ENCODE measurements at places on chromosomes 12 and 14.
A peak's percentile ranks its signal among the peaks of the same experiment; 100 is the strongest.

- DNase-seq = no peak
Measured at GRCh38 chr14:38291681-38292467, 36.0 kb upstream of the CLEC14A start.

- no peak for DNase-seq
Measured at GRCh38 chr14:23121361-23121771, 2.3 kb upstream of the CEBPE start.

GRCh38 chr12:109968032-109968420, 28.1 kb downstream of the GIT2 start:
- no peak for DNase-seq

GRCh38 chr12:62259631-62259992, 592 bp upstream of the USP15 start:
- no peak for DNase-seq

DNA sequence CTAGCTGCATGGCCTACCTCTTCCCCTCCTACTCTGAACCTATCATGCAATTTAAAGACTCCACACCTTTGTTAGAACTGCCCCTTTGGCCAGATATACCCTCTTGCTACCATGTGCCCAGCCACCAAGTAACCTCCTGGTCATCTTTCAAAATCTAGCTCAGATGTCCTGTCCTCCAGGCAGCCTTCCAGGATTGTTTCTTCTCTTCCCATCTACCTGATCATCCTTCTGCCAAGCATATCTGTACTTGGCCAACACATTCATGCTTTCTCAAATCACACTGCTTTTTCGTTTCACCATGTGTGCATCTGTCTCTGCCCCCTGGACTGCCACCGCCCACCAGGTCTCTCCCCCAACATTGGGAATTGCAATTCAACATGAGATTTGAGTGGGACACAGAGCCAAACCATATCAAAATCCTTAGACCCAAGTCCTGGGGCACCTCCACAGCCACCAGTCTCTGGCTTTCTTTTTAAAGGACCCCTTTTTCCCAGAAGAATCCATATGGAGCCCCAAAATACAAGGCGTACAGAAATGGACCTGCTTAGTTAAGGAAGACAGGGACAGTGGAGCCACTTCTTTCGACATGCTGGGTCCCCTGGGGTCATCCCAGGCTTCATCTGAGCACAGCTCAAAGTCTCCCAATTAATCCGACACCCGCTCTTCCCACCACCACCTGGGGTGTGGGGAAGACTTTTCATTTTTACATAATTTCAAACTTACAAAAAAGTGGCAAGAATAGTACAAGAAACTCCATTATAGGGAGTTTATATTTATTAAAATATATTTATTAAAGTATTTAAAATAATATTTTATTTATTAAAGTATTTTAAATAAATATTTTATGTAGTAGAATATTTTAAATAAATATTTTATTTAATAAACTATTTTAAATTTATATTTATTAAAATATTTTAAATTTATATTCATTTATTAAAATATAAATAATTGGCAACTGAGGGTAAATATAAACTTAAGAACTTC, 7.9 kb upstream of the CMKLR1 start:
- no peak for DNase-seq

GRCh38 chr12:27965966-27966365, 6.6 kb downstream of the PTHLH start:
- no peak for DNase-seq

GRCh38 chr12:100458191-100458590, 15.5 kb upstream of the NR1H4 start:
- DNase-seq = no peak

DNA sequence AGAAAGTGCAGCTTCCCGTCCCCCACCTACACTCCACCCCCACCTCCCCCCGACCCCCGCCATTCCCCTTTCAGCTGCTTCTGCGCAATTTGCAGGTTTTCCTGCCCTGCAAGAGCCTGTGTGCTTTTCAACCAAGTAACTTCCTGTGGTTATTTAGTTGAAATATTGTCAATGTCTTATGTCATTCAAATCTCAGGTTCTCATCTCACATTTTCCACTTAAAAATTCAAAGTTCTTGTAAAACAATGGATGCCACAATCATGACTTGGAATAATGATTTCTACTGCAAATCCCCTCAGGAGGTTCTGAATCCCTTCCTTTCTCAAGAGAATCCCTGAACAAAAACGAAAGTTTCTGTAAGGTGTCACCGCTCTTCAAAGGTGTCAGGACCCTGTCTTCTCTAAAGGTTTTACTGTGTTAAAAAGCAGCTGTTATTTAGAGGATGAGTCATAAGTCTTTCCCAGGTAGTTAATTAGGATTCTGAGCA, 31.6 kb downstream of the WBP11 start:
- DNase-seq = no peak

- DNase-seq = no peak
Measured at GRCh38 chr12:79993106-79993862, 58.4 kb upstream of the PPP1R12A start.

- no peak for DNase-seq
Measured at GRCh38 chr14:32762886-32763285, 175.8 kb upstream of the NPAS3 start.

- no peak for DNase-seq
Measured at GRCh38 chr12:65192963-65193516, 23.7 kb downstream of the LEMD3 start.

GRCh38 chr12:56257491-56258067, 605 bp downstream of the ANKRD52 start:
- DNase-seq = no peak

DNA sequence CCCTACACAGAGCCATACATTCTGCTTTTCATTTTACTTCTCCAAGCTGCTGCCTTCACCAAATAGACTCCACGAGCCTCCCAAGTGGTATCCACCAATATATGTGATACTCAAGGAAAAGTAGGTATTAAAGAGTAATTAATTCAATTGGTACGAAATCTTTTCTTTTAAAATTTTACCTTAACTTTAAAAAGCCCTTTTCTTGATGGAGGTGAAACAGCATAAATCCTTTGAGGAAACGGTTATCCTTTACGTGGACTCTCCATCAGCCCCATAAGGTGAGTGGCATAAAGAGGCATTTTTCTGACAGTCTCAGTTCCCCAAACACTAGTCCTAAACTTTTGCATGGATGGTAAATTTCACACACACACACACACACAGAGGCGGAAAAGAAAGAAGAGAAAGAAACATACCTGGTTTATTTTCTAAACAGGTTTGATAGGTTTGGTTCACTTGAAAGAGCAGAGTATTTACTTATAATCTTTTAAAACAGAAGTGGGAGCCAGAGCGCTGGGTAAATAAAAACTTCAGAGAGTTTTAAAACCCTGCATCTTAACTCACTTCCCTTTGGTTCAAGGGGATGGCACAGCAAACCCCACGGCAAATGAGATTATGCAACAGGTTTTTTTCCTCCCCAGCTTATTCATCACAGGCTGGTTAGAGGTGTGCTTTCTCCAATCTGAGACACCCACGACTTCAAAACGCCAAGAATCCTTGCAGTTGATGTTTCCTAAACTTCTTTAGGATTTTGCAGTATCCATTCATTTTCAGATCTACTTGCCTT, 1.9 kb downstream of the DUSP16 start:
- DNase-seq = peak; percentile 31

- no peak for DNase-seq
Measured at GRCh38 chr12:106188256-106188655, 49.5 kb upstream of the NUAK1 start.

GRCh38 chr12:44788731-44789130, 87.4 kb downstream of the NELL2 start:
- DNase-seq = no peak

DNA sequence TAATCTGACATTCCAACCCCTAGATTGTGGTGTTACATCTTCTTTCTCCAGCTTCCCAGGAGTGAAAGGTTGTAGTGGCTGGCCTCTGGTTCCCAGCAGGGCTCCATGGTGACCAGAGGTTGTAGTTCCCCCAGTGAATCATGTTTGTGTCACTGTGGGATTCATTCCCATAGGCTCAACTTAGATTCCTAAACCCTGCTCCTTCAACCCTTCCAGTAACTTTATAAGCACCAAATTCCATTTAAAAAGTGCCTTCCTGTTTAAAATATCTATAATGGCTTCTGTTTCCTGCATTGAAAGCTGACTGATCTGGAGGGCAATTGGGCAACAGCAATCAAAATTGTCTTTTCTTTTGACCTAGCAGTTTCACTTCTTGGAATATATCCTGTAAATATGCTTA, 40.5 kb upstream of the TBC1D15 start:
- no peak for DNase-seq

DNA sequence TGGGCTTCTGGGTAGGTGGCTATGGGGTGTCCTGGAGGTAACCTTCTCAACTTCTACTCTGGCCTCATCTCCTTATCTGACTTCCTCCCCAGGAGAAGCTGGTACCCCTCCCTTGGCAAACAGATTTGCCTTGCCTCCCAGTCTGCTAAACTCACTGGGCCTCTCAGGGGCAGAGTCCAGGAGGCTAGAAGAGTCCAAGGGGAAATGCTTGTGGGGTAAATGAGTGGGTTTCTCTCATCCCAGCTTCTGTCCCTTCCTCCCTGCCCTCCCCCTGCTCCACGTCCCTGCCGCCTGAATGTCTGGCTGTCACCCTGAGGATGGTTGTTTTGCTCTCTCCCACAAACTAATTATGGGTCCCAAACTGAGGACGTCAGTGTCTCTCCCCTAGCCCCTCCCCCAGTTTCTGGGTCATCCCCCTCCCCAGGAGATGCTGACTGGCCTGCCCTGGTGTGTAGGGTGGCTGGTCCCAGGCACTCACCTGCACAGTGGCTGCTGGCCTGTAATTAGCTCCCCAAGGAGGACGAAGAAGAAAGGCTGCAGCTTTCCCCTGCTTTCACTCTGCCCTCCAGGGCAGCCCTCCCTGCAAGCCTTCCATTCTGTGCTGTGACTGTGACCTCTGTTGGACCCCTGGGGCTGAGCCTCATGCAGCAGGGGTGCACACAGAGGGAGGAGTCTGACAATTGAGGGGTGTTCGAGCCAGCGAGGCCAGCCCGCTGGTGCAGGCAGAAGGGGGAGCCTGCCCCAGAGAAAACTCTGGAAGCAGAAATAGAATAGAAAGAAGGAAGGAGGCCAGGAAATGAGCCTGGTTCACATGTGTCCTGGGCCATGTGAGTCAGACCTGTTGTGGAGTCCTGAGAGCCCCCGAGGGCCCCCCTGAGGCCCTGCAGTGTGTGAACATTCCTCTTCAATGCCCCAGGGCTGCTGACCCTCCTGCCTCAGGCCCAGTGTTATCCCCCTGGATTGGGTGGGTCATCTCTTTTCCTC, at the start of gene LRP1-AS:
Gene LRP1-AS (minus strand): TSS at position 659 of the 984 bp plus-strand sequence.
- no peak for DNase-seq

GRCh38 chr14:94394581-94395207, 6.3 kb upstream of the SERPINA1 start:
- no peak for DNase-seq

DNA sequence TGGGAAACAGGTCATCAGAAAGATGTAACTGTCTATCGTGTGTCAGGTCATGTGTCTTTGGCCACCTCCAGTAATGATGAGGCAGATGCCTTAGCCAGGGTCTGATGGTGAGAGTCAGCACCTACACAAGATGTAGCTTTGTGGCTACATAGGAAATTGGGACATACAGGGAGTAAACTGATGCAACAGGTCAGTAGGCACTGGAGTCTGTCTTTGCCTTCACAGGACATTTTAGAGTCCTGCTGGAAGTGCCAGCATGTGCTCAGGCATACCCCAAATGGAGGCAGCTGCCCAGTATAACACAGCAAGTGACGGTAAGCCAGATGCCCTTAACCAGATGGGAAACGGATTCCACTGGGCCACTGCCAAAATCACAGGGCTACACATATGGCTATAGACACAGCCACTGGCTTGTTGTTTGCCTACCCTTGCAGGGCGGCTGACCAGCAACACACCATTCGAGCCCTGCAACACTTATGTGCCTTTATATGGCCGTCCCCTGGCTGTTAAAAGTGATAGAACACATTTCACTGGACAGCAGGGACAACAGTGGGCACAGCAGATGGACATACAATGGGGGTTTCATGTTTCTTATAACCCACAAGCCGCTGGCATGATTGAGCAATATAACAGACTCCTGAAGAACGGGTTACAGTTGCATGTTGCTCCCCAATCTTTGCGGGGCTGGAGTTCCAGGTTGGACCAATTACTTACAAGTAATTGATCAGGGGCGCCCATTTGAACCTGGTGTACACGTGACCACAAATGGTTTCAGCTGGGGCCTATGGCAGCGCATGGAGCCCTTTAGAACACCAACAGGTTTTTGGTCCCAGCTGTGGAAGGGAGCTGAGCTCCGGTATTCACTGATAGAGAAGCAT, 12.9 kb upstream of the RNASE12 start:
- DNase-seq = no peak

GRCh38 chr14:58677517-58677916, 39.8 kb downstream of the DACT1 start:
- DNase-seq = no peak

GRCh38 chr14:99579903-99580571, 24.0 kb downstream of the CCDC85C start:
- DNase-seq = no peak

DNA sequence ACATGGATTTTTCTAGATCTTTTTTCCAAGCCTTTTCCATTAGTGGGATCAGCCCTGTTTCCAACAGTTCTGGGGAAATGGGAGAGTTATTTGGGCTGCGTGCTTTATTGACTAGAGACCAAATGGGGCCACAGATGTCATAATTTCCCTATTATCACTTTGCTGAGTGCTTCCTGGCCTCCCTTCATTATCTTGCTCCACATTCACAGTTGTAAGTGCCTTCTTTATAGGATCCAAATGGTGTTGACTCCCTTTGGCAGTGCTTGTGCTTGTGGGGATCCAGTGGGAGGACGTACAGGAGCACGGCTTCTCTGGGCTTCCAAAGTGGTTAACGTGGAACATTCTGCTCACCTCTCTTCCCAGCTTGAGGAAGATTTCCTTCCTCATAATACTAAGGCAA, 141.0 kb upstream of the RMST start:
- no peak for DNase-seq

- no peak for DNase-seq
Measured at GRCh38 chr12:85676816-85677749, 159.1 kb downstream of the RASSF9 start.

DNA sequence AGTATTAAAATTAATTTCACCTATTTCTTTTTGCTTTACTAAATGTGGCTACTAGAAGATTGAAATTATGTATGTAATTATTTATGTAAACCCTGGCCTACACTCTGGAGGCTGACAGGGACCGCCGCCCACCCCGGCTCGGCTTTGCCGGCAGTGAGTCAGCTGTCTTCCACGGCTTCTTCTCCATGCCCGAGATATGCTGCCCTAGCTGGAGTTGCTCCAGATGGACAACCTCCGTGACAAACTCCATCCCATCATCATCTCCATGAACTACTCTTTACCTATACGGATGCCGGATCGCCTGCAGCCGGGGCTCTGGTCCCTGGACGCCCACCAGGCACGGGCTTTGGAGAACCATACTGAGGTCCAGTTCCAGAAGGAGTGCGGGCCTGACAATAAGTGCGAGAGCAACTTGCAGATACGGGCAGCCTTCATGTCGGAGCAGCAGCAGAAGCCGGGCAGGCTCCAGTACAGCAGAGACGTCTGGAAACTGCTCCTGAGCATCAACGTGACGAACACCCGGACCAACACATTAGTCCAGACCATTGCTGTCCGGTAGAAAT, 86.9 kb upstream of the NID2 start:
- DNase-seq = no peak

GRCh38 chr12:118107011-118107410, 3.2 kb upstream of the VSIG10 start:
- no peak for DNase-seq

Data from stimulated activated CD8-positive, alpha-beta memory T cell treated with anti-CD3 and anti-CD28 coated beads, Interleukin-7, amount 100 ng/mL, for 1 hour (primary cell).